HuH-7.5 (cell line): ENCODE measurements at places on chromosomes 2 and 18.

DNA sequence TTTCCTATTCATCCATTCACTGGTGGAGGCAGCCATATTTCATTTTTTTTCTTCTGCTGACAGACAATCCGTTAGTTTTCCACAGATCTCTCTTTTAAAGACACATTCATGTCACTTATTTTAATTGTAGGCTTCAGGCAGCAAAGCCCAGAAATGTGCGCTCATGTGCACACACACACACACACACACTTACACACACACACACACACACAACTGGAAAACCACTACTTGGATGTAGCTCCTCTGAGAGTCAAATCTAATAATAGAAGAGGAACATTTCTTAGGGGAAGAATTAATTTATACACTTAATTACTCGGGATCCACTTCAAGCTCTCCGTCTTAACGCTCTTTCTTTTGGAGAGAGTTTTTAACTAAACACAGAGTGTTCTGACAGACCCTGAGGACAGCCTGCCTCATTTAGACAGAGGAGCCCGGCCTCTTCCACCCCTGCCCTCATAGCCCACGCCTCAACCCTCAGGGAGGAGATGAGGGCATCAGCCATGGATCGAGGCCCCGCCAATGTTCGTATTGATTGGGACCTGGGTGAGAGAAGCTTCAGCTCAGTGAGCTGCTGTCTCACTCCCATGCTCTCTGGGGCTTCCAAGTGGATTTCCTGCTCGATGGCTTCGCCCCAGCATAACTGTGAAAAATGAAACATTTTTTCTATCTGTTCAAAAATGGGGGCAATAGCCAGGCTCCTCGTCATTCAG, 261.4 kb upstream of the SKOR2 start:
- DNase-seq = no peak

DNA sequence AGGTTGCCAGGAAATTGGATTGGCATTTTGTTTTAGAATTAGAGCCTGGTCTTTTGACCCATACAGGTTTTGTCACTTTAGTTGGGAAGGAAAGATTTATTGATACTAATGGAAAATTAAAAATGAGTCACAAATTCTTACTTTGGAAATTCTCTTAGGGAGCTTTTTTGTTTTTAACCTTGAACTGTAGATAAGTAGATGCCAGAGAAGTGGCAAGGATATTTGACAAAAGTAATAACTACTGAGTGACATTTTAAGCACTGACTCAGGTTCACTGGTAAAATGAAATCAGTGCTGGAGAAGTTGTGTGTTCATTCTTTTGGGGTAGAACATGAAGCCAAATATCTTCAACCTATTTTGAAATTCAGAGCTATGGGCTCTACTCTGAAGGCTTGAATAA, 56.5 kb downstream of the LDLRAD4 start:
- no peak for DNase-seq

DNA sequence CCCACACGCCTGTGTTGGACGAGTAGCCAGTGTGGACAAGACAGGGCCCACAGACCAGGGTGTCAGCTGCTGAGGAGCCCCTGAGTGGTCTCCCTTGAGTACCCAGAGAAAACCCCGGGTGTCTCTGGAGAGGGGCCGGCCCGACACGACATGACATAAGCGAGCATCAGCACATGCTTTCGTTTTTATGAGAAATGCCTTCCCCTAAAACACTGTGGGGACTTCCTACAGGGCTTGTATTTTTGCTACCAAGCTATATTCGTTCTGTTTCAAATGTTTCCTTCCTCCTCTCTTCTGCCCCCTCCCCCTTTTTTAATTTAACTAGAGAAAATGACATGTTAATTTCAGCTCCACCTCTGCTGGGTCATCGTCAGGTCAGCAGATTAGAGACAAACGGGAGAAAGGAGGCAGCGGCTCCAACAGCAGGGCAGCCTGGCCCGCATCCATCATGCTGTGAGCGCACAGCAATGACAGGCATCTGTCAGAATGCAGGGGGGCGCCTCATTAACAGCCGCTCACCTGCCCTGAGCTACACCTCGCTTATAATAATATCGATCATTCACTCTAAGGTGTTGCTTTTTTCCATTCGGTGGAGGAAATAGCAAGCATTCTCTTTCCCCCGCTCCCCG, 286.2 kb downstream of the ZNF516 start:
- DNase-seq = no peak

DNA sequence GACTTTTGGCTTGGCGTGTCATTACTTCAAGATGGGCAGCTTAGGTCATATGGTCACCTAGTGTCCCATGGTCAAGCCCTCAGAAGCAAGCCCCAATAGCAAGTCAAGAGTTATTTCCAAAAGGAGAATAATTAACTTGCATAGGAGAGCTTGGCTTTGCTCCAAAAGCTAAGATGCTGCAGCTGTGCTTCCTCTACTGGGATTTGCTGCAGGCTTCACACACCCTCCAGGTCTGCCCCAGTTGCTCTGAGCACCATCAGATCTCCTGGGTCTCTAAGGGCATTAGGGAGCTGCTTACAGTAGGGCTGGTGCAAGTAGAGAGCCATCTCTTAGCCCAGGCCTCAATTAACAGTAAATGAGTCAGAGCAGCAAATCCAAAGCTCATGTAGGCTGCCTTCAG, 46.6 kb downstream of the THUMPD2 start:
- no peak for DNase-seq

GRCh38 chr18:40897884-40898283, 1057.2 kb upstream of the PIK3C3 start:
- DNase-seq = no peak

- DNase-seq = no peak
Observed at GRCh38 chr2:226728996-226729395, 70.6 kb downstream of the IRS1 start.
